ENCODE measurements at places on chromosomes 7 and 10.

DNA sequence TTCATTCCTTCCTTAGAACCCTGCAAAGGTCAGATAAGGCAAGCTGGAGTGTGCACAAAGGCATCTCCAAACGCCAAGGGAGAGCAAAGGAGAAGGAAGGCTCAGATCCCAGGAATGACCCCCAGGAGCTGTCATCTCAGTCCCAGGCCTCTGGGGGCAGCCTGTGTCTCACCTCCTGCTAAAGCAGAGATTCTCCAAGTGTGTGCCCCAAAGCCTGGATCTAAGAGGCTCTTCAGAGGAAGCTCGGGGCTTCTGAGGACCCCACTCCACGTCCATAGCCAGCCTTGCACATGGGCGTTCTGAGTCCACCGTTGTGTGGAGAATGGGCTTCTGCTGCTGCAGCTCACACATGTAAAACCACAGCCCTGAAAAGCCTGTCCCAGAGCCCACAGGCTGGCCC, 5.1 kb upstream of the GRID1 start:
- DNase-seq, result no peak

- DNase-seq, result no peak
Measured at GRCh38 chr7:126780993-126781392, 471.7 kb downstream of the GRM8 start.

DNA sequence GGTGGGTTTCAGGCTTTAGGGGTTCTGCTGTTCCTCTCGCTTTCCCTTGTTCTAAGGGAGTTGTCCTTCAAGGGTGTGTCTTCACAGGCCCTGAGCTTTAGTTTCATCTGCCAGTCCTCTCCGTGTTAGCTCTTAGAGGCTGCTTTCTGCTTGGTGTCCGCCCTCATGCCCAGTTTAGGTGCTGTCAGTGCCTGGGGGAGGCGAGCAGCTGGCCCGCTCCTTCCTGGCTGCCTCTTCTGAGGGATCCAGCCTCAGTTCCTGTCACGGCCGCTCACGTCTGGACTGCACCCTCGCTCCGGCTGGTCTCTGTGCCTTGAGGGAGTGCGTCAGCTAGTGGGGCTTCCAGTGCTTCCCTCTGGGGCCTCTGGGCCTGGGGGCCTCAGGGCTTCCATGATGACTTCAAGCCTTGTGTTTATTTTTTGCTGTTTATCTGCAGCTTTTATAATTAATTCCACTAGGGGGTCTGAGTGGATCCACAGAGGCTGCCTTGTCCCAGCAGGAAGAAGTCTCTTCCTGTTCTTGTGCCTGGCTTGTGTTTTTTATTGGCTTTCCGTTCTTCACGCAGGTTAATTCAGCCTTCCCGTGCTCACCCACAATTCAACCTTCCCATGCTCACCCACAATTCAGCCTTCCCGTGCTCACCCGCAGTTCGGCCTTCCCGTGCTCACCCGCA, 33.0 kb downstream of the WDR37 start:
- DNase-seq, result no peak

GRCh38 chr10:28721318-28721951, 44.1 kb downstream of the BAMBI start:
- DNase-seq, result no peak

DNA sequence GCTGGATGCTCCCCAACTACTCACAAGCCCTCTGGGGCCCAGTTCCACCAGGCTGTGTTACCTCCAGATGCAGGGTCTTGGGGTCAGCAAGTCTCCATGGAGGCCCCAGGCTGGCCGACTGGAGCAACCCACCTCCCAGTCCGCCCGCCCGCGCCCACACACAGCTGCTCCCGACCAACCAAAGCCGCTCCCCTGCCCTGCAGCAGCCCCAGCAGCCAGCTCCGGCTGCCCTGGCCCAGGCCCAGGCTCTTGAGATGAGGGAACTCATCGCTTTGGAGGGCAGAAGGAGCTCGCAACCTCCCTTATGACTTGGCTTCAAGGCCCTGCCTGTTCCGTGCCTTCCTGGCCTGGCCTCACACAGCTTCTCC, 47.2 kb downstream of the LRRC20 start:
- DNase-seq, result no peak

- DNase-seq, result no peak
Measured at GRCh38 chr10:101304316-101304715, 49.6 kb upstream of the BTRC start.

DNA sequence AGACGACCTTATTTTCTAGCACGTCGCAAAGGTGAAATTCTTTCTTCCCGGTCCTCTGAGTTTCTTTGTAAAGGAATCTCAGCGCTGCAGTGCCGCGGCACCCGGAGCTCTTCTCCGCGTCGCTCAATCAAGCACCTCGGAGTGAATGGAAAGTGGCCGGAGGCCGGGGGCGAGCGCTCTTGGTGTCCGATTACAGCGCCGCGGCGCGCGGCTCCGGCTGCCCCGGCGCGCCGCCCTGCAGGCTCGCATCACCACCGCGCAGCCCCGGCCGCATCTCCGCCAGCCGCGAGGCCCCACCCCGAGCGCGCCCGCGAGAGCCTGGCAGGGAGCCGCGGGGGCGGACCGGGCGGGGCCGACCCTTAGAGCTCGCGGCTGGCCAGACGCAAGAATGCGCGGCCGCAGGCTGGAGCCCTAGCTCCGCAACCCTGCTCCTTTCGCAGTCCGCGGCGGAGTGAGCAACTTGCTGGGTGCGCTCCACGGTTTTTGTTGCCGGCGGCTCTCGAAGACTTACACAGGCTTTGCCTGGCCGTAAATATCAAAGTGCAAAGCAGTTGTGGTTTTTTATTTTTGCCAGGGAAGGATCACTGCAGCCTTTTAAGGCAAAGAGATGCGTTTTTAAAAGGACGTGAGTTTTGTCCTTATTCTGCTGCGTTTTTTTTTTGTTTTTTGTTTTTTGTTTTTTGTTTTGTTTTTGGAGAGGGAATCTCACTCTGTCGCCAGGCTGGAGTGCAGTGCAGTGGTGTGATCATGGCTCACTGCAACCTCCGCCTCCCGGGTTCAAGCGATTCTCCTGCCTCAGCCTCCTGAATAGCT, at the start of gene SEMA3C:
Gene SEMA3C, minus strand, starts transcription at position 143 of the 813 bp plus-strand sequence. CDS start 2,270 bp downstream, outside the sequence.
- no peak for DNase-seq

DNA sequence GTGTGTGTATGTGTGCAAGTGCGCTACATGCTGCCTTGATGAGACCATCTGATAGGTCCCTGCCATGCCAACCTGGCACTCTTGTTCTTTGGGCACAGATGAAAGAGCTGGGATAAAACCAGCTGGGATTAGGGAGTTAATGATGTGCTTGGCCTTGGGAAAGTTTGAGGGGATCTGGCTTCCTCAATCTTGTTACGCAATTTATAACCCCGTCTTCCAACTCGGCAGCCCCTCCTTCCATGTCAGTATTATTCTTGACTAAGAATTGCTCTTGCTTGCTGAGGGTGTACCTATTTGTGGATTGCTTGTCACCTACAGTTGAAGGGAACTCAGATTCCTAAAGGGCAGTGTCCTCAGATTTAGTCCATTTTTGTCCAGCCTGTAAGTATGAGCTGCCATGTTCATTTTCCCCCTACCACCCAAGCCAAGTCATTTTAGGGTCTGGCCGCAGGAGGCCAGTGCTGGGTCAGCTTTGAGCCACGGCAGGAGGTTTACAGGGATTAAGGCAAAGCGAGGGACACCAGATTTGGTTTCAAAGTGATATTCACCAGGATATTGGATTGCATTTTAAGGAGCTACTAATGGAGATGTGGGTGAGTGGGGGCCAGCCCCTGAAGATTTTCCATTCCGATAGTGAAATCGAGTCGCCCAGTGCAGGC, 34.1 kb upstream of the KCNMA1 start:
- DNase-seq, result no peak

DNA sequence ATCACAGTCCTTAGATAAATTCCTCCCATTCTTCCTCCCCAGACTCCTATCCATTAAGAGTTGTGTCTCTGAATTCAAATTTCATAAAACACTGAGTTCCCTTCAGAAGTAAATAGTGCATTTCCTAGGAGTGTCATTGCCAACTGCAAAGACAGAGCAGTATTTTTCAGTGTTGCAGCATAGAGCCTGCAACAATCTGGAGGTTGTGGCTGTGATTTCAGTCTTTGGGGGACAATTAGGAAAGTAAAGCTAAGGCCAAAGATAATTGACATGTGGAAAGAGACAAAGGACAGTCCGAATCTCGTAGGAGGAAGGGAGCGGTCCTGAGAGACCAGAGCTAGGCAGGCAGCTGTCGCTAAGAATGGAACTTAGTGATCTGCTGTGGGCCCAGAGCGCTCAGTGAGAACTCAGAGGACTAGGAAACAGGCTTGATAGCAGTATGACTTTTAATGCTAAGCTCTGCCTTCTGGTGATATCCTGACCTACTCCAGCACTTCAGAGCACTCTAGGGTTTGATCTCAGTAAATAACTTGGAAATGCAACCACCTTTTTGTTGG, 46.2 kb downstream of the PRPF18 start:
- DNase-seq, result no peak

DNA sequence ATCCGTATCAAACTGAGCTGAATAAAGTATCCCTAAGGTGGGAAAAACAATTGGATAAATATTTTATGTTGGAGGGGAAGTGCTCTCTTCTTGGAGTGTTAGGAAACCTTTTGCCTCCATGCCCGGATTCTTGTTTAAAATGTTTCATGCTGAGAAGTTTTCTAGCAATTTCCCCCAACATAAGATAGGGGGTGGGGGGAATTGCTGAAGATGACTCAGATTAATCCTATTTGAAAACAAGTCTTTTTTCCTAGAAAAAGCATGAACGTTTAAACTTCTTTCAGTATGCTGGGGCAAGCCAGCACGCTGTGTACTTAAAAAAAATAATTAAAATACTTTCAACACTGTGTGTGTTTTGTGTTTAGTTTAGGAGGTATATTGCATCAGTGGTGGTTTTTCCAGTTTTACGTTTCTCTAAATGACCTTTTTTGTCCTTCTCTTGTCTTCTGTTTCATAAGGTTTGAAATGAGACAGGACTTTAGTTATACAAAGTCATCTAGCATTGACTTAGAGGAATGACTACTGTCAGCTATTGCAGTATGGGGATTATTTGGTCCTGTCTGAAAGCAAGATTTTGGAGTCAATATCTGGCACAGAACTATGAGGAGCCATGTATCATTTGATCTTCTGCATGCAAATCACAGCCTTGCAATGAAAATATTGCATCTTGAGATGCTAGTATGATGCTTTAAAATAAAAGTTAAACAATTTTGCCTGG, 295.9 kb downstream of the GATA3 start:
- DNase-seq, result no peak

GRCh38 chr7:96118449-96119001, 203.4 kb downstream of the SLC25A13 start:
- no peak for DNase-seq

DNA sequence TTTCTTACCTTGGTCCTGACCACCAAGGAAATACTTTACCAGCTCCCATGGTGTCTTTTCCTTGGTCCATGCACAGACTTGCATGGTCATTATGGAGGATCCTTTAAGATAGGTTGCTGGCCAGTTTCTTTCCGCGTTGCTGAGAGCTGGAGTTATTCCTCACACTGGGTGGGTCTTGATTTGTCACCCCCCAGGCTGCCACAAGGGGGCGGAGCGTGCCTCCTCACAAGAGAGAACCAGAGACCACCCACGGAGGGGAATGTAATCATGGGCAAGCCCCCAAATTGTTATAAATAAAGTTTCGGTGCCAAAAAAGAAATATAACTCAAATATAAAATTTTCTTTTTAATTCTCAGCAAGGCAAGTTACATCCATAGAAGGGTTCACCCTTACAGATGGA, 10.5 kb upstream of the TRIM24 start:
- DNase-seq, result peak; percentile 40

DNA sequence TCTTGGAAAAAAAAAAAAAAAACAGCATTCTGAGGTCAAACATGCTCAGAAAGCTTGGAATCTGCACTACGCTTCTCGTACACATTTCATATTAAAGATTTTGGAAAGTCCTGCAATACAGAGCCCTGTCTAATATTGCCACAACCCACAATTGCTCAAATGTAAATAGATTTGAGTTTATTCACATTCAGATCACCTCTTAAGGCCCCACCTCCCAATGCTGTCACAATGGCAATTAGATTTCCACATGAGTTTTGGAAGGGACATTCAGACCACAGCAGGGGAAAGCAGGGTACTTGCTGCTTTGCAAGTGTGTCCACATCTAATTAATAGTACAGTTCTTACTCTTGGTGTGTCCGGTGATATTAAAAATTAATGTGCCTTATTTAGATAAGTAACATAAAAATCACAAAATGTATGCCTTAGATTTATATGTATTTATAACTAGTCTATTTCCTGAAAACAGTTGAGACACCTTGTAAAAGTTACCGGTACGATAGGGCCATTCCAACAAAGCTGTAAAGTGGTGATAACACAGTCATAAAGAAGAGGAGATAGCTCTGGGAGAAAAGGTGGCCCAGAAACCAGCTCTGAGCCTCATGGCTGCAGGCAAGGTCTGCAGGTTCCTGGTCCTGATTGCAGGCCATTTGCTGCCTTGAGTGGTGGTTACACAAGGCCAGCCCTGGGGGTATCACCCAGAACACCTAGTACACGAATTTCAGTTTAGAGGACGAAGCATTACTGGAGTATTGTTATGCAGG, 27.9 kb downstream of the EGFR start:
- no peak for DNase-seq

GRCh38 chr10:121594076-121594475, 4.2 kb downstream of the FGFR2 start:
- no peak for DNase-seq

GRCh38 chr10:50624866-50625501, 1.2 kb upstream of the SGMS1 start:
- DNase-seq, result peak; percentile 50

- DNase-seq, result no peak
Measured at GRCh38 chr10:79411546-79412495, 33.6 kb downstream of the ZCCHC24 start.

DNA sequence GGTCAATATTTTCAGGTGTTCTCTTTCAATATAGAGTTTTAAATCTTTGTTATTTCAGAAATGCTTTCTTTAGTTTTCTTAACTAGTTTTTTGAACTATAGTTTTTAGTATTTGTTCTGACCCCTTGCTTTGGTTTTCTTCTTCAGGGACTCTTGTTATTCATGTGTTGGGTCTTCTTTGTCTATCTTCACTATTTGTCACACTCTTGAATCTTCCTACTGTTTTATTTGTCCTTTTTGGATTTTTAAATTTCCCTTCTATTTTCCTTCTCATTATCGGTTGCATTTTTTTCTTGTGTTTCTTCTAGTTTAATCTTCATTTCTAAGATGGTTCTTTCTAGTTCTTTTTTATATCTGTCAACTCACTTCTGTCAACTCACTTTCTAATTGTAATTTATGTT, 37.1 kb upstream of the PRKAG2 start:
- DNase-seq, result no peak

DNA sequence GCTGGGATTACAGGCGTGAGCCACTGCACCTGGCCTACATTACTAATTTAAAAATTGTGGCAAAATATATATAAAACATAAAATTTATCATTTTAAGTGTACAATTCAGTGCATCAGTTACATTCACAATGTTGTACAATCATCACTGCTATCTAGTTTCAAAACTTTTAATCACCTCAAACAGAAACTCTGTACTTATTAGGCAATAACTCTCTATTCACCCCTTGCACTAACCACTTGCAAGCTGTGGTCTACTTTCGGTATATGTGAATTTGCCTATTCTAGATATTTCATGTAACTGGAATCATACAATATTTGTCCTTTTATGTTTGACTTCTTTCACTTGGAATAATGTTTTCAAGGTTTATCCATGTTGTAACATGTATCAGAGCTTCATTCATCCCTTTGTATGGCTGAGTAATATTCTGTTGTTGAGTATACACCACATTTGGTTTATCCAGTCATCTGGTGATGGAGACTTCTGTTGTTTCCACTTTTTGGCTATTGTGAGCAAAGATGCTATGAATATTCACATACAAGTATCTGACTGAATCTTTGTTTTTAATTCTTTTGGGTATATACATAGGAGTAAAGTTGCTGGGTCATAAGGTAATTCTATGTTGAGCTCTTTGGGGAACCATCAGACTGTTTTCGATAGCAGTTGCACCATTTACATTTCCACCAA, 14.3 kb upstream of the ELOVL3 start:
- DNase-seq, result no peak
